ENCODE measurements at places on chromosomes 7 and 10.

GRCh38 chr10:114839901-114840300 is 18.3 kb downstream of the FHIP2A start:
- H3K4me1 ChIP-seq: no peaks in the 10 kb centered on the region
- no peak overlapping the region for H3K4me3 ChIP-seq
- H3K27me3 ChIP-seq: no peaks in the 10 kb centered on the region
- DNase-seq: no peak
- no peak overlapping the region for H3K27ac ChIP-seq

GRCh38 chr10:35495521-35496119 is 109.5 kb upstream of the GJD4 start:
- H3K27me3 ChIP-seq: no peaks in the 10 kb centered on the region
- no peaks in the 10 kb centered on the region for H3K4me1 ChIP-seq
- peaks cover 3% of the 10 kb centered on the region for H3K36me3 ChIP-seq
- DNase-seq: no peak
- no peak overlapping the region for H3K4me3 ChIP-seq

GRCh38 chr10:131858583-131859340 is 42.0 kb upstream of the PPP2R2D start:
- no peak for DNase-seq
- peaks cover 7% of the 10 kb centered on the region for H3K27me3 ChIP-seq
- H3K4me3 ChIP-seq: no peak overlapping the region
- H3K4me1 ChIP-seq: no peaks in the 10 kb centered on the region
- no peak overlapping the region for H3K27ac ChIP-seq
- no peaks in the 10 kb centered on the region for H3K36me3 ChIP-seq

DNA sequence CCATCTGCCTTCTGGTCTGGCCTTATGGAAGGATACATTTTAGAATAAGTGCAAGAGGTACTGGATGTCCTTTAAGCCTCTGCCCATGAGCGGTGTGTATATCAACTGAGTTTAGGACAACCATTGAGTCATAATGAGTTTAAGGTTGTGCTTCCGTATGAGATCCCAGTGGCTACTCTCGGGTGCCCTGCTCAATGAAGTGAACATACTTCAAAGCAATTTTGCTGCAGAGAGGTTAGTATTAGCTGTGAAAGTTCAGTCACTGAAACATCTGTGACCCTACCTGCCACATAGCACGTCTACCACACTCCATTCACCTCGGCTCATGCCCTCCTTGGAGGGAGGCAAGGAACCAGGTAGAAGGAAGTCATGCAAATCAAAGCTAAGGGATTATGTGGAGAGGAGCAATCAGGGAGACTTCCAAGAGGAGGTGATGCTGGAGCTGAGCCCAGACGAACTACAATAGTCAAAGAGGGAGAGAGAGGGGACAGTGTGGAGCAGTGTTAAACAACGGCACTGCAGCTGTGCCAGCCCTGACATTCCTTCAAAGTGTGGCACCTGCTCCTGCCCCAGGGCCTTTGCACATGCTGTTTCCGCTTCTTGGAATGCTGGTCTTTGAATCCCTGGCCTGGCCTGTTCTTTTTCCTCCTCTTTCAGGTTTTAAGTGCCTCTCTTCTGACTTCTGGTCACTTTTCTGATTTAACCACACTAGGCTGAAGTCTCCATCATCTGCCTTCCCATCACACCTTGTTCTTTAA is 25.4 kb downstream of the BTBD16 start:
- H3K27me3 ChIP-seq: peaks cover 9% of the 10 kb centered on the region
- H3K27ac ChIP-seq: no peak overlapping the region

All from DND-41 (cell line).